ENCODE measurements at places on chromosomes 6 and 20.

DNA sequence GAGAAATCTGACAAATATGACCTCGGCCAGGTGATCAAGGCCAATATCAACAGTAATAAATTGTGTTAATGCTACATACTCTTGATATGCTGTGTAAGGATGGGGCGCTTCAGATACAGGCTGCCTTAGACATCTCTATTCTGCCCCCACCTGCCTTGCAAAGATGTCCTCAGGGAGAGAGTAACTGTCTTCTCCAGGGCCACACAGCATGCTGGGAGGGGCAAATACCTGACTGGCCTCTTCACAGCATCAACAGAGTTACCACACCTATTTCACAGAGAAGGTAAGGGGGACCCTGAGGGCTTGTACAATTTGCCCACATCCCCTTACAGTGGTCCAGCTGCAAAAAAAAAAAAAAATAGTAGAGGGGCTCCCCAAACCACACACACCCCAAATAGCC is 17.2 kb upstream of the KIAA1755 start:
- DNase-seq = no peak

GRCh38 chr20:44160133-44160532 is 26.9 kb downstream of the JPH2 start:
- no peak for DNase-seq

- DNase-seq = no peak
These were observed 77.8 kb downstream of the RREB1 start for GRCh38 chr6:7185561-7185960.

DNA sequence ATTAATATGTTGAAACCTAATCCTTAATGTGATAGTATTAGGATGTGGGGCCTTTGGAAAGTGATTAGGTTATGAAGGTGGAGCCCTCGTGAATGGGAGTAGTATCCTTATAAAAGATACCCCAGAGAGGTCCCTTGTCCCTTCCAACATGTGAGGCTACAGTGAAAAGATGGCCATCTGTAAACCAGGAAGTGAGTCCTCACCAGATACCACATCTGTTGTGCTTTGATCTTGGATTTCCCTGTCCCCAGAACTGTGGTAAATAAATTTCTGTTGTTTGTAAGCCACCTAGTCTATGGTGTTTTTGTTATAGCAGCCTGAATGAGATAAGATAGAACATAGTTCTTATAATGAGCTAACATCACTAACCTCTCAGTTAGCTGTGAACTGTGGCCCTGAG is 16.6 kb upstream of the CALHM6 start:
- no peak for DNase-seq

DNA sequence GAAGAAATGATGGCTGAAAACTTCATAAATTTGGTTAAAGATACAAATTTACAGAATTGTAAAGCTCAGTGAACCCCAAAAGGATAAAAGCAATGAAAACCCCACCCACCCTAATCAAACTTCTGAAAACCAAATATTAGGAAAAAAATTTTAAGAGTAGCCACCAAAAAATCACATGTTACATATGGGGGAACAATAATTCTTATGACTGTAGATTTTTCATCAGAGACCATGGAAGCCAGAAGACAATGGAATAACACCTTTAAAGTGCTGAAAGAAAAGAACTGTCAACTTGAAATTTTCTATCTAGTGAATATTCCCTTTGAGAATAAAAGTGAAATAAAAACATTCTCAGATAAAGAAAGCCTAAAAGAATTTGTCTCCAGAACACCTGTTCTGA is 24.4 kb downstream of the PROCR start:
- DNase-seq = no peak

- no peak for DNase-seq
These were observed 85.4 kb downstream of the MYO6 start for GRCh38 chr6:75834447-75834846.

DNA sequence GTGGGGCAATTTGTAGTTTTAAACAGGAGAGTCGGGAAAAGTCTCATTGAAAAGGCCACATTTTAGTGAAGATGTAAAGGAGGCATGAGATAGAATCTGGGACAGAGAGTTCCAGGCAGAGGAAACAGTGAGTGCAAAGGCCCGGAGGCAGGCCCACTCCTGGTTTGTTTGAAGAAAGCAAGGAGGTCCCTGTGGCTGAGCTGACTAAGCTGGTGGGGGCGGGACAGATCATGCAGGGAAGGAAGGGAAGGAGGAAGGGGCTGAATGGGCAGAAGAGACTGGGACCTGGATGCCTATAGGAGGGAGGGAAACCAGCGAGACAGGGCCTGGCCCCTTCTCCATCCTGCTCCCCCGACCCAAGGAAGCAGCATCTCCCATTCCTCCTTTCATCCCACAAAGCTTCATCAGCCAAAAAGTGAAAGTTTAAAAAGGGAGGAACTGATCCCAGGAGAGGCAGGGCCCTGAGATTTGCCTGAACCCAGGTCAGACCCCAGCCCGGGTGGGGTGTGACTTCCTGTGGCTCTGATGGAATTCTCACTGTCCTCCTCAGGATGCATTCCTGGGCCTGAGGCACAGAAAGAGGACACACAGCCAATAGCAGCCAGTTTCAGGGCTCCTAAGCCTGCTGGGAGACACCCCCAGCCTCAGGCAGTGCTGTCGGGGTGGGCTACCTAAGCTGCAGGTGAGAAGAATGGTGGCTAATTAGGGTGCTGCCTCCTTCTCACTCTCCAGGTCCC is 54.2 kb upstream of the SIRPA start:
- DNase-seq = no peak

GRCh38 chr20:62482146-62482809 is 6.5 kb upstream of the GATA5 start:
- no peak for DNase-seq
